Upper lobe of left lung (tissue), 6 donors: ENCODE measurements at places on chromosomes 2 and 18. TPM values are rescaled to one million over a fixed set of nuclear protein-coding genes. Genes with fewer than 3 reads are reported as not detected.

DNA sequence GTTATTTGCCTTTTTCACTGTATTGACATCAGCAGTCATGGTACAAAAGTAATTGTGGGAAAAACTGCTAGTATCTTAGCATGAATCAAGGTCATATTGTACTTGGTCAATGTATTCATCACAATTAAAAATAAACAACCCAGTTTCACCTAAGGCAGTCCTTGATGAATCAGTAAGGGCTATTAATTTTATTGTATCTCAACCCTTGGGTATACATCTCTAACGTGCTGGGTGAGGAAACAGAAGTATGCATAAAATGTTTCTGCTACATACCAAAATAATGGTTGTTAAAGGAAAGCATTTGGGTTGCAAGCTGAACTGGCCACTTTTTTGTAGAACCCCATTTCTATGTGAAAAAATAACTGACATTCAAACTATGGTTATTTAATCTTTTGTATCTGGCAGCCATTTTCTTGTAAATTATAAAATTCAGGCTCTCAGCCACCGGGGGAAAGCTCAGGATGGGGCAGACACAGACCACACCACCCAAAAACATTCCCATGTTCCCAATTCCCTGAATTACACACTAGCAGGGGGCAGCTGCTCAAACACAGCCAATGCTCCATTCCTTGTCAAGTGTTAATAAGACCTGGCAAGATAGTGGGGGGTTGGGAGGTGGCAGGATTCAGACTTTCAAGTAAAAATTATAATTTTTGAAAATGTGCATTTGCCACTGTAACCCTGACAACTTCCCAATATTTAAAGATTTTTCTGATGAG lies 49.3 kb downstream of the OLA1 start:
- no peak for DNase-seq

The CCDC68 gene
- total RNA-seq: 36.5 TPM

The KCNG3 gene
- 10.3 TPM for total RNA-seq

DNA sequence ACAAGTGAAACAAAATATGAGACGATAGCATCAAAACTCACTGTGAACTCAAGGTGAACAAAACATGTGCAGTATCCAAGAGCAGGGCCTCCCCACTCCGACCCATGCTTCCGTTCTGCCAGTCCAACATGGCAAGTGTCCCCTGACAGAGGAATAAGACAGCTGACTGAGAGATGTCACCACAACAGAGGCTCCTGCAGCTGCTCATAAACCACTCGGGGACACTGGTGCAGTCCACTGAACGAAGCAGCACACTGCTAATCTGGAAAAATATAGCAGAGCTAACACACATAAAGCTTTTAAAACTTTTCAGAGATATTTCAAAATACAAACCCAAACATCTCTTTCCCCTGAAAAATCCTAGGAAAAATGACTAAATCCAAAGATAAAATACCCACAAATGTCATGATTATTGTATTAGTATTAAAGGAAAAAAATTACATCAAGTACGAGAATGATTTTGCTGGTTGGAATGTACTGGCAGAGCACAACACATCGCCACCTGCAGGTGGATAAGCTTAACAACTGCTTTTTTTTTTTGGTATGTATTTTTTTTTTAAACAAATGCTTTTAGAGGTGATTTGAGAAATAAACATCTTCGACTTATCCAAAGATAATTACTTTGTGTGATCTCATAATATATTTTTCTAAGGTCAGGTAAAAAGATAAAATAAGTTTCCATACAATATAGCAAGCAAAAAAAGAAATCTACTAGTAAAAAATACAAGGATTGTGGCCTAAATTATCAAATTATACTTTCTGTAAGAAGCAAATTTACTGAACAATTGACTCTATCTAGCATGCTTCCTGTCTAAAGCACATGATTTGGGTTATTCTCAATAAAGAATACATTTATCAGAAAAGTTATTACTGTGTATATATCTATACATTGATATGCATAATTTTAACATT lies 18.6 kb downstream of the THADA start:
- peak; percentile 29 for DNase-seq

The C2orf80 gene
- total RNA-seq: not detected

- no peak for DNase-seq
Observed at GRCh38 chr2:181104512-181105115, 124.2 kb downstream of the UBE2E3 start.

DNA sequence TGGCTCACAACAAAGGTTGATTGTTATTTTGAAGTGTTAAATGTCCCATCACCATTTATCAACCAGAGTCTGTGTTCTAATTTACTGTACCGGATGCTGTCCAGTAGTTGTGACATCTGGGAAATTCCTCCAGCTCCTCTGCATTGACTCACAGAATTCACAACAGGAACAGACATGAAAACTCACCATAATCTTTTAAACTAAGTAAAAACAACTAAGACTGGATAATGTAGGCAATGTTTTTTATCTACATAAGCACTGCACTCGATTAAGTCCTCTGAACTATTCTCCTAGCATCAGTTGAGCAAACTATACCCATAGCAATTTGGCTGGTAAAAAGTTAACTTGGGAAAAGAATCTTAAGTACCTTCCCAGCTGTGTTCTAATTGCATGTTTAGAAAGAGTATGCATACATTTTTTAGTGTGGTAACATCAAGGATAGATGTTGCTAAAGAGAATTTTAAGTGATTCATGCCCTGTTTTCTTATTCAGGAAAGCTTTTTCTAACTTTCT lies 42.9 kb upstream of the MYO1B start:
- DNase-seq: no peak

The SUMO1 gene
- total RNA-seq: 101 TPM

GRCh38 chr2:9941196-9941995 lies 10.1 kb upstream of the GRHL1 start:
- no peak for DNase-seq

DNA sequence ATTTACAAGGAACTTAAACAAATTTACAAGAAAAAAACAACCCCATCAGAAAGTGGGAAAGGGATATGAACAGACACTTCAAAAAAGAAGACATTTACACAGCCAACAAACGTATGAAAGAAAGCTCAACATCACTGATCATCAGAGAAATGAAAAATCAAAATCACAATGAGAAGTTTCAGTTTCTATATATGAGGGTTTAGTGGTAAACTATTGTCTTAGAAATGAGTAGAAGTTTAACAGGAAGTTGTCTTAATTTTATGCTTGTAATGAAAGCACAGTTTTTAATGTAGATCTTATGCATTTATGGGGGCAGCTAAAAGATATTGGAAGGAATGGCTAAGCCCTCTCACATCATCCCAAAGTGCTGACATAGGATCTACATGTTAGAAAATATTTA lies 325.4 kb downstream of the ERBB4 start:
- no peak for DNase-seq

- no peak for DNase-seq
Observed at GRCh38 chr18:9947248-9947647, 33.4 kb downstream of the VAPA start.
